Activated CD8-positive, alpha-beta T cell treated with anti-CD3 and anti-CD28 coated beads for 36 hours (primary cell): ENCODE measurements at places on chromosomes 1 and 21. TPM values are rescaled to one million over a fixed set of nuclear protein-coding genes. Genes with fewer than 3 reads are reported as not detected.

GRCh38 chr1:19737104-19737825, 62.5 kb downstream of the TMCO4 start:
- no peak for DNase-seq

DNA sequence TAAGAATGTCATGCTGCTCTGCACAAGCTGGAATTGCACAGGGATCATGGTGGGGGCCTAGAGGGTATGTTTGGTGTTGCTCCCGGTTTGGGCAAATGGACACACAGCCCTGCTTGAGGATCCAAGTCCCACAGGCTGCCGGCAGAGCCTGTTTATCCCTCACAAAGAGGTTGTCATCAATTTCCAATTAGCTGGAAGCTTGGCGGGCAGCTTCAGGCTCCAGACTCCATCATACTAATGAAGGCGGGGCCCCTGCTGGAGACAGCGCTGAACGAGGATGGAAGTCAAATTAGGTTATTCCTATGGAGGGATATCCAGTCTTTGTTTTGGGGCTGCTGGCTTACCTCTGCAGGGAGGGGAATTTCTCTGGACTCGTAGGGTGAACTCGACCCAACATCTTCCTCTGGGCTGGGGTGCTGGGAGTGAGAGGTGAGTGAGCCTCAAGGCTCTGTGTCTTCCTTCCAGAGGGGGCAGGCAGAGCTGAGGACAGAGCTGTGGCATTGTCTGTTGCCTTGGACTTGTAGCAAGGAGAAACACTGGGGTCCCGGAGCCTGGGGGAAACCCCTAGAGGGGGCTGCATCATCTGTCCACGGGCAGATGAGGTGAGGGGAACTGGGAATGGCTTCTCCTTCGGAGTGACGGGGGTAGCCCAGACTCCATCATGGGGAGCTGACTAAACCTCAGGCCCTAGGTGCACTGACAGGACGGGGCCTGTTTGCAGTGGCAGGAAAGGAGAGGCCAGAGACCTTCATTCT, 24.9 kb upstream of the PARP1 start:
- DNase-seq: no peak

DNA sequence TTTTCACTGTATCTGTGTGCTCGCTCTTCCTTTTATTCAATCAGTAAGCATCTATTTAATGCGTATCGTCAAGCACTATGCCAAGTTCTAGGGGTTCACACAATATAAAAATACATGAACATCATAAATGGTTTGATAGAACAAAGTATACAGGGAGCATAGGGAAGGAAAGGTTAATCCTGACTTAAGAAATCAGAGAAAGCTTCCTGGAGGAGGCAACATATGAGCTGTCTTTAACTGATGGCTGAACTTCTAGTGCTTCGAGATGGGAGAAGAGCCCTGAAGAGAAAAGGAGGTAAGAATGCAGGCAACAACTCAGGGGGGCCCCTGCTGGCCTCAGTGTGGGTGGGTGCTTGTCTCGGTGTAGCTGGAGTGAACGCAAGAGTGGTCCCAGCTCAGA, 63.6 kb upstream of the GALNT2 start:
- no peak for DNase-seq

GRCh38 chr1:55585402-55585792, 370.2 kb upstream of the USP24 start:
- DNase-seq: no peak

DNA sequence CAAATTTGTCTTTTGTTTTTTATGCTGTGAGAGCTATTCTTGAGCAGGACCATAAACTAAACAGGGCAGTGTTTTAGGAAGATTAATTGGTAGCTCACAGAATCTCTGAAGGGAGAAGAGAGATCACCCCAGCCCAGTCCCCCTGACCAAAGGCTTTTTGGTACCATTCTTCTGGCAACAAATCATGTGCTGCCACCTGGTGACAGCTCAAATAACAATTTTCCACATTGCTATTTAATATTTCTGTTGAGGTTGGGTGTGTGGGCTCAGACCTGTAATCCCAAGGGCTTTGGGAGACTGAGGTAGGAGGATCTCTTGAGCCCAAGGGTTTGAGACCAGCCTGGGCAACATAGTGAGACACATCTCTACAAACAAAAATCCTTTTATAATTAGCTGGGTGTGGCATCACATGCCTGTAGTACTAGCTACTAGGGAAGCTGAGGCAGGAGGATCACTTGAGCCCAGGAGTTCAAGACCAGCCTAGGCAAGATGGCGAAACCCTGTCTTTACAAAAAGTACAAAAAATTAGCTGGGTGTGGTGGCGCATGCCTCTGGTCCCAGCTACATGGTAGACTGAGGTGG, 2.2 kb upstream of the TESK2 start:
- peak; percentile 71 for DNase-seq

DNA sequence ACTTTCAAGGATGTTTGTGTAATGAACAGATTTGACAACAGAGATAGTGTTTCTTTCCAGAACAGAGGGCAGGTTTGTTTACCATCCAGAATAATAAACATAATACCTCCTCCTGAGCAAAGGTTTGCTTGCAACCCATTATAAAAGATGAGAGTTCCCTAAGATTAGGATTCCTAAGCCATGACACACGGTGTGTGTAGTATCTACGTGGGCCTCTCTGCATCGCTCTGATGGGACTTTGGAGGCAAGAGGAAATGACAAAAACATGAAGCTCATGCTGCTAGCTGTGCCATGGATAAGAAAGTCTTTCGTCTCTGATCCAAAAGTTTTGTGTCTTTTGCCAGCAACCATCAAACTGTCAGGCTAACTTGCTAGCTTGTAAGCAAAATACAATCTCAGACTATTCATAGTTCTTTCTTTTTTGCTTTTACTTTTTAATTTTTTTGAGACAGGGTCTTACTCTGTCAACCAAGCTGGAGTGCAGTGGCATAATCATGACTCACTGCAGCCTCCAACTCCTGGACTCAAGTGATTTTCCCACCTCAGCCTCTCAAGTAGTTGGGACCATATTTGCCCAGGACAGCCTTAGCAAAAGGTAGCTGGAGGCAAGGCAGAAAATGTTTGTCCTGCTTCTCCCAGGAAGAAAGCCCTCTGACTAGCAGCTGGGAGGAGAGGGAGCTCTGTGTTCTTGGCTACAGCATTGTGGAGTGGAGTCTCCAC, 81.1 kb downstream of the LHX4 start:
- no peak for DNase-seq

- DNase-seq: no peak
These were observed 432.8 kb downstream of the KIF26B start for GRCh38 chr1:245587435-245588115.

- no peak for DNase-seq
These were observed 5.7 kb upstream of the CPLANE2 start for GRCh38 chr1:16242556-16243214.

- no peak for DNase-seq
These were observed 4.1 kb upstream of the GABRD start for GRCh38 chr1:2014741-2015735.

Gene CLEC20A
- total RNA-seq: not detected

GRCh38 chr1:33524586-33524985, 52.1 kb downstream of the ZSCAN20 start:
- DNase-seq: no peak

Gene TMCO2
- total RNA-seq: not detected

Gene STK40
- 41.2 TPM for total RNA-seq

- DNase-seq: peak; percentile 60
These were observed 17.2 kb upstream of the SLAMF6 start for GRCh38 chr1:160539990-160540858.

Gene C1orf174
- total RNA-seq: 44.0 TPM

DNA sequence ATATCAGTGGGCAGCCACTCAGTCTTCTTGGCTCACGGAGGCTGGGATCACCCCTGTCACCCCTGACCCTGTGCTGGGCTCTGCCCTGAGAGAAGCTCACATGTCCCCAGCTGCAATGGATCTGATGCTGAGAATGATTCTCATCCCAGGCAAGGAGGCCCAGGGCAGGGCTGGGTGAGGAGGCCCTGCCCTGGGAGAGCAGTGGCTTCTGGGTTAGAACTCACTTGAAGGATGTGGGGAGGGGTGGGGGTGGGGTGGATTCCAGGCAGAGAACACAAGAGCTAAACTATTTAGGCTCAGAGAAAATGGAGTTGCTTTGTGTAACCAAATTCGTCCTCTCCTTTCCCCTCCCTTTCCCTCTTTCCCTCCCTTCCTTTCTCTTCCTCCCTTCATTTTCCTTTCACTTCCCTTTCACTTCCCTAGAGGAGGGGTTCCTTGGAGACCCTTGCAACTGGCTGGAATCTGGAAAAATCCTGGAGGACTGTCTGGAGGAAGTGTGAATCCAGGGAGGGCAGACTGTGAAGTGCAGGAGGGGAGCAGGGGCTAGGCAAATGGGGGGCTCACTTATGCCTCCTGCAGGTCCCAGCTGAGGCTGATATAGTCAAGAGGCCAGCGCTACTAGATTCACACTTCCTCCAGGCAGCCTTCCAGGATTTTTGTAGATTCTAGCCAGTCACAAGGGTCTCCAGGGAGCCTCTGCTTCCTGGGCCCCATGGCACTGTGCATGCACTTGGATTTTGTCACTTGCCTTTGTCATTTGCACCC, 47.0 kb downstream of the IGSF21 start:
- no peak for DNase-seq

GRCh38 chr1:109944541-109944940, 33.9 kb downstream of the CSF1 start:
- DNase-seq: no peak

DNA sequence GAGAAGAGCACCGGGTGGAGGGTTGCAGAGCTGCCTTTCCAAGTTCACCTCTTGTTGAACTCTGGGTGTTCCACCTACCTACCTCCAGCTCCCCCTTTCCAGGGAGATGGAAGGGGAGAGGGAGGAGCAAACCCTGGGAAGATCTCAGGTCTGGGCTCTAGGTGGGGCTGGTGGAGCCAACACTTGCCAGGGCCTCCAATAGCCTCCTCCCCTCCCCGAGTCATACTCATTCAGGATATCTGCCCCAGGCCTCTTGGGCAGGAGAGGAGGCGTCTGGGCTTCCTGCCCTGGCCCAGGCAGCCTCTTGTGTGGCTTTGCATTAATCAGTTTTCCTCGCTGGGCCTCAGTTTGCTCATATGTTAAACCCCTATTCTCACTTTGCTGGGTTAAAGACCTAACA, 13.4 kb downstream of the RAP1GAP start:
- no peak for DNase-seq

Gene IQGAP3
- 14.9 TPM for total RNA-seq

DNA sequence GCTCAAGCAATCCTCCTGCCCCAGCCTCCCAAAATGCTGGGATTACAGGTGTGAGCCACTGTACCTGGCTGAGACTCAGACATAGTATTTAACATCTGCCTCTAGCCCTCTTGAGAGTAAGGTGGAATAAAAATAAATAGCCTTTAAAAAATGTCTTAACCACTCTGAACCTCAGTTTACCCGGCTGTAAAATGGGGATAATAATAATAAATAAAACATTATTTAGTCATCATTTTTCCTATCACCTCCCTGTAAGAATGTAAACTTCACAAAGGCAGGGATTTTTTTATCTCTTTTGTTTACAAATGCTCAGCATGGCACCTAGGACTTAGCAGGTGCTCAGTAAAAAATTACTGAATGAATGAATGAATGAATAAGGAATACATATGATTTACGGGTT, 17.2 kb downstream of the EPHB2 start:
- no peak for DNase-seq

Gene CDCA8
- 56.0 TPM for total RNA-seq

GRCh38 chr1:228530086-228530758, 43.0 kb downstream of the RNF187 start:
- no peak for DNase-seq

GRCh38 chr1:196361112-196361714, 247.0 kb downstream of the KCNT2 start:
- no peak for DNase-seq

DNA sequence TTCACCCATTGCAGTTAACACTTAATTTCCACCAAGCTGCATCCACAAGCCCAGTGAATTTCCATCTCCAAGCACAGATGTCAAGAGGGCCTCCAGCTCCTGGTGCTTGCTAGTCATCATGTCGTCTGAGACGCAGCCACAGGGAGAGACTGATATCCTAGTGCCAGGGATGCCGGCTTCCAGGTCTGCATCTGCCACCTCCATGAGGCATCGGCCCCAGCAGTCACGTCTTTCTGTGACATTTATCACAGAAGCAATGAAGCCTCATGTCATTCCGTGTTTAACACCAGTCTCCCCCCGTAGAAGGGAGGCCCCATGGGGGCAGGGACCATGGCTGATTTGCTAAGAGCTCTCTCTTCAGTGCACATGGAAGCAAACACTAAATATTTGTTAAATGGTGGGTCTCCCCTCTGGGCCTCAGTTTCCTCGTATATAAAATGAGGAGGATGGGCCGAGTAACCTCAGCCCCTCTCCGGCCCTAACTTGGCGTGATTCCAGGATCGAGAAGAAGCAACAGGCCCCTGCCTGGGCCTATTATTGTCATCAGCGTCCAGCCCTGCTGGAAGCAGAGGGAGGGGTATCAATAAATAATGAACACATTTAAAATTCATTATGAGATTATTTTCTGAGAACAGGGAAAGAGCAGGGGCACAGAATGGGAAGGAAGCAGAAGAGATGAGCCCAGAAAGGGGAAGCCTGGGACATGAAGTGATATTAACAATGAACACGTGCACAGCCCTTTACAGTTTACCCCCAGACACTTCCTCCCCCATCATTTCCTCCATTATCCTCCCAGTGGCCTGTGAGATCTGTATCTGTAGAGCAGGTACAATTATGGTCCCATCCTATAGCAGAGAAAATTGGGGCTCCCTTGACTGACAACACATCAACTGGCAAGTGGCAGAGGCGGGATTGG, 837 bp upstream of the C1QB start:
- no peak for DNase-seq

GRCh38 chr1:111819566-111820263, 64.0 kb downstream of the DDX20 start:
- DNase-seq: no peak

DNA sequence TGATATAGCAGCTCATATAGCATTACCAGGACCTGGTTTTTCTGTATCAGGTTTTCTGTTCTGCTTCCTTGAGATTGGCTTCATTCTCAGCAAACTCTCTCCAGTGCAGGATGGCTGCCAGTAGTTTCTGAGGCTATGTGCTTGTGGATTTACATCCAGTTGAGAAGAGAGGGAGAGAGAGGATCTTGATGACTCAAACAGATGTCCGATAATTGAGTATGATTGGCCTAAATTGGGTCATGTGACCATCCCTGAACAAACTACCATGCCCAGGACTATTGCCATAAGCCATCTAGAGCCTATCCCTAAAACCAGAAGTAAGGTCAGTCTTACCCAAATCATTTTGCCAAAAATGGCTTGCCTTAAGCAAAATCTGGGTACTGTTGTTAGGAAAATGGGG, 18.1 kb upstream of the PSMA5 start:
- DNase-seq: no peak

Gene RHD
- total RNA-seq: not detected

Gene ILDR2
- 15.1 TPM for total RNA-seq

- peak; percentile 28 for DNase-seq
These were observed 35.8 kb upstream of the IFNGR2 start for GRCh38 chr21:33367309-33367973.

GRCh38 chr1:99456536-99456935, 189.4 kb upstream of the PALMD start:
- DNase-seq: no peak
